SW 1271 (cell line): ENCODE measurements at places on chromosomes 12 and 14.

DNA sequence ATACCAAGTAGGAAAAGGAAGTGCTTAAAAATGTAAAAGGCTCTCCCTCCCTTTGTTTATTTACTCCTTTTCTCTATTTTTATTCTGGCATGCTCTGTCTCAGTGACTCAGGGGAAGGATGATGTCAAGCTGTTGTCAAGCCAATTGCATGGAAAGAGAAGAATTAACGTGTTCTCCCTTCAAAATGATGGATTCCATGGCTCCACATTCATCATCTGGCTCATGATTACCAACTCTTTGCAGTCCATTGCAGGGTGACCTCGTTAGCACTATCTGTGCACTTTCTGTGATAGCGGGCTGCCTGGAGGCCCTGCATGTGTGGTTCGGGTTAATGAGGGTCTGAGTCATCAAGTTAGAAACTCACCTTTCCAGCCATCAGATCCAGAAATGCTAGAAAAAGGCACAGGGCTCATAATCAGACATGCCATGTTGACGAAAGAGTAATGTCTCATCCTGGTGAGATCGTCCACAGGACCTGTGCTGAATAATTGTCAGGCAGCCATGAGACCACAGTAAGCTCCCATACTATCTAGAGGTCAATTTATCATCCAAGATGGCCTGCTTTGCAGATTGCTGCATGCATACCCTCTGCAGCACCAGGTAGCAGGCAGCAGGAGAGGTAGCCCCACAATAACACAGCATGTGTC is 79.2 kb upstream of the BTG1 start:
- DNase-seq, result no peak

- no peak for DNase-seq
These were observed 93.0 kb downstream of the NTF3 start for GRCh38 chr12:5524769-5525436.

DNA sequence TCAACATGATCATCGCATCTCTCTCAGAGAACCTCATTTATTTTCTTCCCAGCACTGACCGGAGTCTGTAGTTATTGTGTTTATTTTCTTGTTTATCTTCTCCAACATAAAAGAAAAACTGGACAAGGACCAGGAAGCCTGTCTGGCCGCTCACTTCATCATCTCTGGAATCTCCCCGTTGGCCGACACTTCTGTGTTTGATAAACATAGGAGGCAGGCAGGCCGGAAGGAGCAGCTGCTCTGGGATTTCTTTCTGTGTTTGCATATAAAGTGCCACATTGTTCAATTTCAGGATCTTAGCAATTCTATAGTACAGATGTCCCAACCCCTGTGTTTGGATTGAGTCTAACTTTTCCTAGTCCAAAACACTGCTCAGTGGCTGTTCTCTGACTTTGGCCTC is 53.3 kb downstream of the ACACB start:
- no peak for DNase-seq

GRCh38 chr14:68444449-68445168 is 348.3 kb downstream of the ZFP36L1 start:
- no peak for DNase-seq

GRCh38 chr12:121889274-121889624 is 659 bp downstream of the PSMD9 start:
- DNase-seq, result no peak
